ENCODE measurements at places on chromosomes 4 and X.

GRCh38 chrX:72258174-72258573, 18.9 kb downstream of the RPS4X start:
- DNase-seq, result no peak

DNA sequence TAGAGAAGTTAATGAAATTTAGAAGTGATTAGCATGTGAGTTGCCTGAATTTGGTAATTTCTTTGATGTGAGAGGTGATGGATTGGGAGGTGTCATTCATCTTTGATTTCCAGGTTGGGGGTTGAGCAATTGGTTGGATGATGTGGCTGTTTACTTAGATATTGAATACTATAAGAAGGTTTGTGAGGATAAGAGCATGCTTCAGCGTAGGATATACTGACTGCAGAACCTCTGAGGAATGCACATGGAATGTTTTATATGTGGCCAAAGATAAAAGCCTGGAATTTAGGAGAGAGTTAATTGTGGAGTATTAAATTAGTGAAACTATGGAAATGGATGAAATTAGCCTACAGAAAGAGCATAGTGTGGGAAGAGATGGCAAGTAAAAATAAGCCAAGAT, 165.4 kb upstream of the MAD2L1 start:
- no peak for DNase-seq

GRCh38 chr4:67459164-67459563, 86.1 kb downstream of the CENPC start:
- no peak for DNase-seq

- DNase-seq, result no peak
Observed at GRCh38 chr4:42167709-42168108, 15.3 kb upstream of the BEND4 start.

- no peak for DNase-seq
Observed at GRCh38 chr4:141352331-141352730, 131.6 kb downstream of the ZNF330 start.

DNA sequence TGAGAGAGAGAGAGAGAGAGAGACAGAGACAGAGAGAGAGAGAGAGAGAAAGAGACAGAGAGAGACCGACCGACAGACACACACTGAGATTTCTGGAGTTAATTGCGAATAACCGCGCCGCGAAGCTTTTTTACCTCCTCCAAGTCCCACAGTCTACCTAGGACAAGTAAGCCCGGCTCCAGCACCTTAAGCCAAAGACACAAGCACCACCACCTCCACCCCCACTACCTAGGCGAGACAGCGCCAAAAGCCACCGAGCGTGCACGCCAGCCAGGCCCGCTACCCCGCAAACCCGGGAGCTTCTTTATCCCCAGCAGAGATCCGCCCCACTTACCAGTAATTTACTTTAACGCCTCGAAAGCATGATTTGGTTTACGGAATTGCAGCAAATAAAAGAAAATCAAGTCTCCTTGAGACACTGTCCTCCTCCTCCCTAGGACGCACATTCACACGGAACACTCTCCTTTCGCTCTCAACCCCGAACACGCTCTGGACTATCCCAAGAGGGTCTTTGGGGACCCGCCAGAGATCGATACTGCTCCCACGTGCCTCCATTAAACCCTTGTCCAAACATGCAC, 649.6 kb upstream of the DIPK2B start:
- DNase-seq, result no peak

DNA sequence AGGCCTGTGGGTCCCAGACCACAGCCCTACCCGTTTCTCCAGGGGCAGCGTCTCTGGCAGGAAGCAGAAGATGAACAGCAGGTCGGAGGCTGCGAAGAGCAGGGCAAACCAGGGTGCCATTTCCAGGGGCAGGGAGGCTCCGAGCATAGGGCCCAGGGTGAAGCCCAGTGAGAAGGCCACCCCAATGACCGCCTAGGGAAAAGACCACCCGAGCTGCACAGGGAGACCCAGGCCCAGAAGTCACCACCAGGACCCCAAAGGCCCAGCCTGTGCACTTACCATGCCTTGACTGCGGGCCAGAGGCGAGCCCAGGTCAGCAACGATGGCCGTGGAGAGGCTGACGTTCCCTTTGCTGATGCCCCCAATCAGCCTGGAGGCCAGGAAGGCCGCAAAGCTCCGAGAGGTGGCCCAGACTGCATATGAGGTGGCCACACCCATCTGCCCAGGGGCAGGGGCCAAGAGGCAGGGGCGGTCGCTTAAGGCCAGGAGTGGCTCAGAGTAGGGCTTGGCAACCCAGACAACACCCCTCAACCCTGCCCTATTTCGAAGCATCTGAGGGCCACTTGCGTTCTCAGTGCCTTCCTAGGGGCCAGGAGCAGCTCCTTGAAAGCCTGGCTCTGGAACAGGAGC, 30.8 kb downstream of the NOP14 start:
- no peak for DNase-seq

DNA sequence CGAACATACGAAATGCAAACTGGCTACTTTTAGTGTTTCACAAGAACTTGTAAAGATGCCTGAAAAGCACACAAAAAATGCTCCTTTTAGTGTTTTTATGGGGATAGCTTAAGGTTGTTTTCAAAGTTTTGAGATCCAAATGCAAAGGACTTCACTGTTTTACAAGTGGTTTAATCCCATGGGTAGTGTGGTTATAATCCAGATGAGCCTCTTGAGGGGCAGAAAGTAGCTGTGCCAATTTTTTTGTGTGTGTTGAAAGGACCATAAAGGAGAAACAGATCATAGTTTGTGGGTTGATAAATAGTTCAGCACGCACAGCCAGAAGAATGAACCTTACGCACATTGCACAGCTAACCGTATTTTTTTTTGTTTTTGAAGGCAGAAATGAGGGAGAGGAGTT, 126.9 kb upstream of the GIMD1 start:
- DNase-seq, result no peak

- DNase-seq, result no peak
Observed at GRCh38 chr4:16294455-16294854, 68.2 kb upstream of the TAPT1 start.

DNA sequence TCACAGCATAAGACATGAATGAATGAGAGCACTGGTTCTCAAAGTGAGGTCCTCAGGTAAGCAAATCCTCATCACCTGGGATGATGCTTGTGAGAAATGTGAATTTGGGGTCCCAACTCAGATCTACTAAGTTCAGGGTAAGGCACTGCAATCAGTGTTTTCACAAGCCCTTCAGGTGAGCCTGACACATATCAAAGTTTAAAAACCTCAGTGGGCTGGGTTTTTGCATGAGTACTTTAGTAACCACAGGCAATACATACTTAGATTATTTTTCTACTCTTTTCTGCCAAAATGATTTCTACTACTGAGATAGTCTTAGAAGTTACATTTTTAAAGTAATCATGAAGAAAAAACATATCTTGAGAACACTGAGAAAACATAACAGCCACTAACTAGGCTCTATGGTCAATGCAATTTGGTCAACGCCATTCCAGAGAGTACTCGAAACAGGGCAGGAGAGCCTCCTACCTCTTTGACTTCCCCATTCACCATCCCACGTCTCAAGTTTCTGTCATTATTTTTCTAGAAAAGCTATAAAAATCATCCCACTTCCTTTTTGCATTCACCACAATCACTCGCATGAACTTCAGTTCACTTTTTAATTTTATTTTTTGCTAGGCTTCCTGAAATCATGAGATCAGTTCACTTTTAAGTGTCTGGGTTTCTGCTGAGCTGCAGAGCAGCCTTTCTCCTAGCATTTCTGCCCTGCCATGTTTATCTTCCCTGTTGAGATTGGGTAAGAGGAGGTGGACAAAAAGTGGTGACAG, 73.8 kb downstream of the MFAP3L start:
- DNase-seq, result no peak

- DNase-seq, result no peak
Observed at GRCh38 chr4:92265798-92266197, 38.0 kb upstream of the GRID2 start.

GRCh38 chr4:114017120-114017917, 37.9 kb upstream of the ARSJ start:
- DNase-seq, result no peak

GRCh38 chrX:51643377-51643776, 24.7 kb upstream of the CENPVL3 start:
- no peak for DNase-seq

DNA sequence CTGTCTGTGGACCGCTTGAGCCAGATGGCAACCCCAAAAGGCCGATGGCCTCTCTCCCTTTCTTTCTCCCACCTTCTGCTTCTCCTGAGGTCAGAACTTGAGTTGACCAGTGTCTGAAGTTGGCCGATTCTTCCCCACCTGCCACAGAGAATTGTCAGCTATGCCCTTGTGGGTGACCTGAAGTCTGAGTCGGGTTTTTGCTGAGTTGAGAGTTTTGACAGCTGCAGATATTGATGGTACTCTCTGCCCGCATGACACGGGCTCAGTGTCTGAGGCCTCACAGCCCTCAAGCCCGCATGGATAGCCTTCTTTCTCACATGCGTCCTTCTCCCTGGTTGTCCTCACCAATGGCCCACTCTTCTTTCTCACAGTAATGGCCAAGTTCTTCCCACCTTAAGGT, 111.0 kb downstream of the EFNB1 start:
- DNase-seq, result no peak

- DNase-seq, result no peak
Observed at GRCh38 chrX:108072746-108073145, 18.6 kb downstream of the PSMD10 start.

- DNase-seq, result no peak
Observed at GRCh38 chr4:185339941-185340340, 55.8 kb downstream of the LRP2BP start.

DNA sequence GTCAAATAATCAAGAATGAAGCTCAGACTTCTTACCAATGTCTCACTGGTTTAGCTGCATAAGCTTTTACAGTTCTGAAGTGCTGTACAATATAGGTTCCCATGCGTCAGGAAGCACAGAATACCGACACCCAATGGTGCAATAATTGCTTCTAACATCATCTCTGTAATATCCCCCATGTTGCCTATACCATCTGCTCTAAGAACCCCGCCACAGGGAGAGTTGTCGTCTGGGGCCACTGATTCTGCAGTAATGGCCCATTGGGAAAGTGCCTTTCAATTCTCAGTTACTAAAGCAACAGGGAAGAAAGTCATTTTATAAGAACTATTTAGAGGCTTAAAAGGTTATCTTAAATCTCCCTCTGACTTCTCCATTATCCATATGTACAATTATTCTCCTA, 94.9 kb downstream of the GLRA3 start:
- no peak for DNase-seq

GRCh38 chr4:179165000-179165738, 1722.9 kb upstream of the AGA start:
- DNase-seq, result no peak

DNA sequence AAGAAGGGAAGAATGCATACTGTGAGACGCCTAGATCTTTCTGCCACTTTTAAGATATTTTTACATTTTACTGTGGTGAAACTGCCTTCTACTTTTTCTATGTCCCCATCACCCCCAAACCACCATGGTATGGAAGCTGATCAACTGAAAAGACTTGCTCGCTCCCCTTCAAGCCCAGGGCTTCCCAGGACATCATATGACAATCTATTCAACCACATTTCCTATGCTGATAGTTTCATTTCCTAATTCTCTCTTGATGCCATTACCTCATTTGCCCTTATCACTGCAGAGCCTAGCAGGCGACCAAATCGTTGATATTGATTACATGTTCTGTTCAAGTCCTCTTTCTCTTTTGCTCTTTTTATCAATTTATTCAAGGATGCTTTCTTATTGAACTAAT, 40.1 kb upstream of the KLHL34 start:
- DNase-seq, result no peak

- no peak for DNase-seq
Observed at GRCh38 chrX:30153881-30154260, 61.5 kb upstream of the MAGEB2 start.

GRCh38 chrX:95290455-95290854, 1394.2 kb upstream of the DIAPH2 start:
- no peak for DNase-seq

GRCh38 chr4:127417885-127418535, 214.7 kb upstream of the INTU start:
- no peak for DNase-seq

- no peak for DNase-seq
Observed at GRCh38 chr4:69717778-69718177, 42.6 kb downstream of the SULT1B1 start.

- no peak for DNase-seq
Observed at GRCh38 chrX:17170973-17171372, 204.0 kb upstream of the NHS start.

DNA sequence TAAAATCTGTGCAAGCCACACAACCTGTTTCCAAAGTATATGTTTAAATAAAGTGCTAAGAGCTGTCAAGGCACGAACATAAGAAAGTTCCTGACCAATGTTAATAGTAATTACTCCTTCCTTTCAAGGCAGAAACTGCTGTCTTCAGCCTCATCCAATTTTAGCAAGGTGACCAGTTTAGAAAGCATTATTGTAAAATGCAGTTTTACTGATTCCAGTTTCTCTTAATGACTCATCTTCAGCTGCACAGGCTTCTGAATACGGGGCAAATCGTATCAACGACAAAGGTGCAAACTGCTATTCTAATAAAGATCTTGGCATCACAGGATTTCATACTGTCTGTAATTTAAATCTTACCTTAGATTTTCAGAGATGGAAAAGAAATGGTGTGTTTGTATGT, 87.5 kb downstream of the PPP3CA start:
- no peak for DNase-seq

GRCh38 chrX:40953369-40953768, 131.9 kb upstream of the USP9X start:
- DNase-seq, result no peak

GRCh38 chr4:38154681-38155588, 194.7 kb downstream of the PTTG2 start:
- DNase-seq, result no peak

DNA sequence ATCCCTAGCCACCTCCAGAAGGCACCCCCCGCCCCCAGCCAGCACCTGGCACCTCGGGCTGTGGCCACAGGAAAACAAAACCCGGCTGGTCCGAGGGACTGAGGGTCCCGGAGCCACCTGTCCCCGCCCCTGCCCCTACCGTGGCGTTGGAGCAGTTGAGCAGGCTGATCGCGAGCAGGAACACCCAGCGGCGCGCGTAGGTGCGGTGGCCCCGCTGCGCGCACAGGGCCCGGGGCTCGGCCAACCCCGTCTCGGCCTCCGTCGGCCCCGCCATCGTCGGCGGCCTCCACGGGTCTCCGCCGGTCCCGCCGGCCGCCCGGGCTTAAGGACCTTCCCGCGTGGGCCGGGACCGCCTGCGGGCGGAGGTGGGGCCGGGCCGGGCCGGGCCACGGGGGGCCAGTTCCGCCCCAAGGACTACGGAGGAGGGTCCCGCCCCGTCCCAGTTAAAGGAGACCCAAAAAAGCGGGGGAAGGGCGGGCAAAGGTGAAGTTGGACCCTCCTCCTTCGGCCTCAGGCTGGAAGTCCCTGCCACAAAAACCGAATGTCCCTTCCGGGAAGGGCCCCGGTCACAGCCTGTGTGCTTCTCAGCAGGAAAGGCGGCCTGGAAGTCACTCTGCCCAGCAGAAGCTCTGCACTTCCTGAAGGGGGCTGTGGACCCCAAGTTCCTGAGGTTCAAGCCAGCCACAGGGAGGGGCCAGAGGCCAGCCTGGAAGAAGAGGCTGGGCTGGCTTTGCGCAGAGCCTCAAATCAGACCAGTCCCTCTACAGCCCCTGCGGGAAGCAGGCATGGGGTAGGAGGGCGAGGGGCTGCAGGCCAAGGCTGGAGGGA, at the start of gene SLC49A3:
SLC49A3 (minus strand) TSS at position 298 of the 828 bp plus-strand sequence; CDS start at position 274, 24 bp downstream.
- DNase-seq, result no peak

- DNase-seq, result no peak
Observed at GRCh38 chr4:33998291-33998690, 2246.0 kb downstream of the ARAP2 start.

- no peak for DNase-seq
Observed at GRCh38 chr4:38396091-38396490, 267.9 kb upstream of the KLF3 start.

Measured in kidney capillary endothelial cell (primary cell).